ENCODE measurements at places on chromosomes 1 and 21.

- no peak for DNase-seq
These were observed 17.2 kb upstream of the BEND5 start for GRCh38 chr1:48793863-48794262.

DNA sequence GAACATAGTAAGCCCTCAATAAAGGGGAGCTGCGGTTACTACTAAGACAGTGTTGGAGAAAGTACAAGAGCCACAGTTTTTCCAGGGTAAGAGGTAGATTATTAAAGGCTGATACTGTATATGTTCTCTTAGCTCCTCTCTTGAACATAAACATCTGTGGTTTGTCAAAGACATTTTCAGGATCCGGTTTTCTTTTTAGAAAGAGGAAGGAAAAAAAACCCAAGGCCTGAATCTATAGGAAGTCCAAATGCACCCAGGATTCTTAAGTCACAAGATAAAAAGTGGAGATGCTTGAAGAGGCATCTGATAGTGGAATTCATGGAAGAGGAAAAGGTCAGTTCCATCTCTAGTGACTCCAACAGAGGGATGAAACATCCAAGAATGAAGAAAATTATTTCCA is 24.6 kb upstream of the SLC45A3 start:
- no peak for DNase-seq

GRCh38 chr1:185360714-185361113 is 43.7 kb upstream of the IVNS1ABP start:
- no peak for DNase-seq

GRCh38 chr1:89719502-89720306 is 86.8 kb downstream of the LRRC8C start:
- peak; percentile 8 for DNase-seq

- peak; percentile 67 for DNase-seq
These were observed 1.4 kb downstream of the UCK2 start for GRCh38 chr1:165828669-165829329.

DNA sequence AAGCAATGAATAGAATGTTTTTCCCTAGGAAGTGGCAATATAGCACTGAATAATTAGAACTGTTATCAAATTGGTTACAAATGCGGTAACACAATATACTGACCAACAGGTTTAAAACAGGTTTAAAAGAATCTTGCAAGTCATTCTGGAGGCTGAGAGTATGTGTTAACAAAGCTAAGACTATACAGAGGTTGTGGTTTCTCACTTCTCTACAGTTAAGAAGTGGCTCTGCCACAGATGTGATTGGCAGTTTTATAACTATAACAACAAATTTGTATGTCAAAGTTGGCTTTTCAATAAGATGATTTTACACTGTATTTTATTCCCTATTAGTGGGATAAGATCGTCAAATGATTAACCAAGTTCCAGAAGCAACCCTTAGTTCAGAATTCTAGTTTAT is 7.1 kb downstream of the ANGEL2 start:
- no peak for DNase-seq

DNA sequence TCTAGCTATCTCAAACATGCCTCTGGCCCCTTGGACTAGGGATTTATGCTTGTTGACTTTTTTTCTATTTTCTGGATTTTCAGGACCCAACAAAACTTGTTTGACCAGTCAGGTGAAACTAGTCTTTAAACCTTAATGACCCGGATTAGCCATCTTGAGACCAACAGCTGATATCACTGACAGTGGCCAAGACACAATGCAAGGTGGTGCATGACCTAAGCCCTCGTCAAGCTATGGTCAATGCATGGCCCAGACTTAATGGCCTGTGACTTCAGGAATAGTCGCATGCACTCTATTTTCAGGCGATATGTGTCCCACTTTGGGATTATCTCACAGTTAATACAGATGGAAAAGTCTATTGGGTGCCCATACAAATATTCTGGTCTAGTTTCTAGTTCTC is 190.4 kb downstream of the ZBTB18 start:
- DNase-seq: no peak

- DNase-seq: no peak
These were observed 92.6 kb upstream of the NEK7 start for GRCh38 chr1:198064181-198064580.

DNA sequence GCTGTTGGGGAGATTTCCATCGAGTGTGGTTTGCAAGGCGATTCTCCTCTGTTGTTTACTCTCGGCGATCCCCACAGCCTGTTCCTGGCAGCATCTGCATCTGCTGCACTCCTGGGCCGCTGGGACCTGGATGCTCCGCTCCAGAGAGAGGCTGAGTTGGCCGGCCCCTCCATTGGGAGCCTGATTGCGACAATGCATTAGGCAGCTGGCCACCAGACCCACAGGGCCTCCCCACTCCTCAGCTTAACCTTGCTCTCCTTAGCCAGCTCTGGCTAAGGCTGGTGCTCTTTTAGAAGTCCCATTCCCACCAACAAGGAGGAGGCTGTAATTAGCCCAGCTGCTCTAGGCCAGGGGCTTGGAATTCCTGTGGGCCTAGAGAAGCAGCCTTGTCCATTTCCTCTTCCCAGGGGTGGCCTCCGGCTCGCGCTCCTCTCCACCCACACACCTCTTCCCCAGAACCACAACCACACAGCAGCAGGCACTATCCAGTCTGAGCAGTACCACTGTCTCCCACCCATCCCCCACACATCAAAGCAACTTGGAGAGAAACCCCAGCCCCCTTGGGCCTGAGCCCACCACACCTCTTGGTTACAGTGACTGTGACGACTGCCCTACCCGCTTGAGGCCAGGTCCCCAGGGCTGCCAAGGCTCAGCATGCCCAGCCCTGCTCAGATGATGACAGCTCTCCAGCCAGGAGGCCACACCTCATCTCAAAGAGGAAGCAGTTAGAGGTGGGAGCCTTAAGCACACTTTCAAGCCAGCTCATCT is 193.8 kb upstream of the EDN2 start:
- DNase-seq: no peak

GRCh38 chr1:28112388-28113241 is 24.2 kb upstream of the EYA3 start:
- DNase-seq: no peak
